Hippocampal formation (tissue), 2 donors: ENCODE measurements at places on chromosomes 12 and 14.

DNA sequence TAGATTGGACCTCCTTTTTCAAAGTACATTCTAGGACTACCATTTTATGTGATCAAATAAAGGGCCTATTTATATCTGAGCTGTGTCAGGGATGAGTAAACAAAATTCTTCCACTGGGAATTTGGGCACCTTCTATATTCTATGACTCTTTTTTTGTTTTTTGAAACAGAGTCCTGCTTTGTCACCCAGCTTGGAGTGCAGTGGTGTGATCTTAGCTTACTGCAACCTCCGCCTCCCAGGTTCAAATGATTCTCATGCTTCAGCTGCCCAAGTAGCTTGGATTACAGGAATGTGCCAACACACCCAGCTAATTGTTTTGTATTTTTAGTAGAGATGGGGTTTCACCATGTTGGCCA, 64.8 kb downstream of the DRAM1 start:
- no peak for DNase-seq

DNA sequence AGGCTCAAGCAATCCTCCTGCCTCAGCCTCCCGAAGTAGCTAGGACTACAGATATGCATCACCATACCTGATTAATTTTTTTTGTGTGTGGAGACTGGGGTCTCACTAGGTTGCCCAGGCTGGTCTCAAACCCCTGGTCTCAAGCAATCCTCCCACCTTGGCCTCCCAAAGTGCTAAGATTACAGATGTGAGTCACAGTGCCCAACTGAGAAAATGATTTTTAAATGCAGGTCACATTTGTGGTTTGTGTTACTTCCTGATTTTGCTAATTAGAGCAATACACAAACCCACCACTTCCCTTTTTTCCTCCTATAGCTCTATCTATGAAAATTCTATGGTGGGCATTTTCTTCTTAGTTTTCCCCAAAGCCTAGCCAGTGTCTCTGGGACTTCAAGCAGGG, 45.5 kb upstream of the TMEM263 start:
- no peak for DNase-seq

- no peak for DNase-seq
Observed at GRCh38 chr12:42162193-42162592, 17.5 kb upstream of the GXYLT1 start.

- DNase-seq = no peak
Observed at GRCh38 chr12:92898755-92899154, 30.3 kb downstream of the EEA1 start.

GRCh38 chr14:53350866-53351265, 197.7 kb upstream of the DDHD1 start:
- DNase-seq = no peak

GRCh38 chr12:3622021-3622821, 130.7 kb downstream of the CRACR2A start:
- DNase-seq = no peak
